GM20000 (cell line): ENCODE measurements at places on chromosomes 13 and 19.

DNA sequence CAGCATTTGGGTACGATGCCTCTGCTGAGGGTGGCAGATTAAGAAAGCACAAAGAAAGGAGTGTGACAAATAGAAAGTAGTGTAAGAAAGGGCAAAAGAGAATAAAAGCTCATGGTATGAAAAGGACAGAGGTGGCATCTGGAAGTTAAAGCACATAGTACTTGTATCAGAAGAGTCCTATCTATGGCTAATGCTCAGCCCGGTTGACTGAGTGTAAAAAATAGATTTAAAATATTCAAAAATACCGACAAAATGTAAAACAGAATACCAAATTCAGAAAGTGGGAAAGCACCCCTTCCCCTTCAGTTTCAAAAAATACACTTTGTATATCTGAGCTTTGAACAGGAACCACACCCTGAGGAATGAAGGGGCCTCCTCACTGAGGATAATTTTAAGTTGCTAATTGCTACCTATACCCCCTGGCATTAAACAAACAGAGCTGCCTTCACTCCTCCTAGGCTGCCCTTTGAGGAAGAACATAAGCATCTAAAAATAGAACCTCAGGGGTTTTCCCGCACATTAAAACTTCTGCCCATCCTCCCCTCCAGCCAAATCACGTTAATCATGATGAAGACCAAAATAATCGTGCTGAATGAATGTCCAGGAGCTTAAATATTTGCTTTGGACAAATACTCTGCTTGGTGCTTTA, 43.3 kb downstream of the DLEU7 start:
- no peak for DNase-seq

- no peak for DNase-seq
Observed at GRCh38 chr13:40961214-40961613, 57.9 kb downstream of the ELF1 start.

DNA sequence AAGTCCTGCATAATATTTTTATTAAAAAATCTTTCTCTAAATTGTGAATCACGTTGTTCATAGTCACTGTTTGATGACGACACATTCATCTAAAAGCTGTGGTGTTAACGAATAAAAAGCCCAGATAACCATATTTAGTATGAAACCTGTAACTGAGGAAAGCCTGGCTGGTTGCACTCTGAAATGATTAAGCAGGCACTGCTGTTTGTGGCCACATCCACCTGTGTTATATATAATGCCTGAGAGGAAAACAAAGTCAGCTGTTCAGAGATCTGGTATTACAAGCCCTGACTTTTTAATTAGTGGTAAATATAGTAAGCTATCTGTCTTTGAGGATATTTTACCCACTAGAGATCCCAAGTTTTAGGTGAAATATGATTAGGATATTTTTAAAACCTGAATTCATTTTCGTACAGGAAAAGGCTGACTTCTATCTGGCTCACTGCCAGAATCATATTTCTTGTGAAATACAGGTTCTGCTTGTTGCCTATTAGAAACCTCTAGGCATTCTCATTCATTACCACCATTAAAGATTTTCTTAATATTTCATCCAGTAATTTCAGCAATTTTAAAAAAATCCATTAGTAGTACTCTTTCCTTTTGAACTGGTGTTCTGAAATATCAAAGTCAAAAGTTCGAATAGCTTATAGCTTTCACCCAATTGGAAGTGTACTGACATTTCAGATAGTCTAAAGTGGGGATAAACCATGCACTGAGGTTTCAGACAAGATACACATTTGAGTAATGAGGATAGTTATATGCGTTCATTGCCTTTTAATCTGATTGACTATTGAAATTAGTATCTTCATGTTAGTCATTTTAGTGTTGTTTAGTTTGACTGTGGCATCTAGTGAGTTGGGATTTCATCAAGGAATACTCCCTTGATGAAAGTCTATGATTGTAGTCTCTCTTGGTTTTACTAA, 79.7 kb downstream of the LMO7 start:
- DNase-seq: peak; percentile 38

GRCh38 chr19:6958791-6959190, 62.4 kb downstream of the MBD3L2B start:
- DNase-seq: no peak

DNA sequence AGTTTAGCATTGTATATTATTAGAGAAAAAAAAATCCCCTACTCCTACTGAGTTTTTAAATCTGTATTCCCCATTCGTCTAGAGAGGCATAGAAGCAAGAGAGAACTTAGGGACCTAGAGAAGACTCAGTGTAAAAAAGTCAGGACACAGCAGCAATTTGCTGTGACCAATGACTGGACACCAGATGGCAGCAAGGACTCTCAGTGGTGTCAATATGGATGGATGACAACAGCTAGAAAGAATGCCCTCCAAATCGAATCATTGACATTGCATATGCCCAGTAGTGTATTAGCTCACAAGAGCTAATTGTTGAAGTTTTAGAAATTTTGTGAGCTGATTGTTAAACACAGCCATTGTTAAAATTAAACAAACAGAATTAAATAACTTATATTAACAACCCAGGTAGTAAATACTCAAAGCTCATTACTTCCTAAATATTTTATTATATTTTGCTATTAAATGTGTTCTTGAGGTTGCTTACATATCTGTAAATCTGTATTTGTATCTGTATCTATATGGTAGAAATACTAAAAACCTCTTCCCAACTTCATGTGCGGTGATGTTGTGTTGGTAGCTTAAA, 43.9 kb downstream of the SIAH3 start:
- peak; percentile 56 for DNase-seq

DNA sequence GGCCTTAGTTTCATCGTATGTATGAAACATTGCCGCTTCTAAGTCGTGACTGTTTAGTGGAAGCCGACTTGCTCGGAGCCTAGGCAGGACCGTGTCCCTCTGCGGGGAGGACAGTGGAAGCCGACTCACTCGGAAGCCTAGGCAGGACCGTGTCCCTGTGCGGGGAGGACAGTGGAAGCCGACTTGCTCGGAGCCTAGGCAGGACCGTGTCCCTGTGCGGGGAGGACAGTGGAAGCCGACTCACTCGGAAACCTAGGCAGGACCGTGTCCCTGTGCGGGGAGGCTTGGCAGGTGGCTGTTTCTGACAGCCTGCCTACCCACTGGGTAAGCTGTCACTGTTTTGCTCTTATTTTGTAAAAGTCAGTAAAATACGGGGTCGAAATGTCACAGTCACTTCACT, 20.4 kb upstream of the DCUN1D2 start:
- DNase-seq: no peak

- DNase-seq: no peak
Observed at GRCh38 chr13:24192057-24192810, 31.7 kb downstream of the SPATA13 start.

DNA sequence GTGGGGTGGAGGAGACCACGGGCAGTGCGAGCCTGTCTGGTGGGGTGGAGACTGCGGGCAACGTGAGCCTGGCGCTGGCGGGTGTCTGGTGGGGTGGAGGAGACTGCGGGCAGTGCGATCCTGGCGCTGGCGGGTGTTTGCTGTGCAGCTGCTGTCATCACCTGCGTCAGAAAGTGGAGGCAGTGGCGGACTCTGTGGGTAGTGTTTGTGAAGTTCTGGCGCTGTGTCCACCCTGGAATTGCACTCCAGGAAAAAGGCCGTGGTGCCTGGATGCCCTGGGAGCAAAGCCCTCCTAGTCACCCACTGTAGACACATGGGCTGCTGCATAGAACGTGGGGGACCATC, 6.2 kb downstream of the TEX29 start:
- DNase-seq: no peak

- no peak for DNase-seq
Observed at GRCh38 chr19:934197-934840, 8.5 kb downstream of the ARID3A start.

DNA sequence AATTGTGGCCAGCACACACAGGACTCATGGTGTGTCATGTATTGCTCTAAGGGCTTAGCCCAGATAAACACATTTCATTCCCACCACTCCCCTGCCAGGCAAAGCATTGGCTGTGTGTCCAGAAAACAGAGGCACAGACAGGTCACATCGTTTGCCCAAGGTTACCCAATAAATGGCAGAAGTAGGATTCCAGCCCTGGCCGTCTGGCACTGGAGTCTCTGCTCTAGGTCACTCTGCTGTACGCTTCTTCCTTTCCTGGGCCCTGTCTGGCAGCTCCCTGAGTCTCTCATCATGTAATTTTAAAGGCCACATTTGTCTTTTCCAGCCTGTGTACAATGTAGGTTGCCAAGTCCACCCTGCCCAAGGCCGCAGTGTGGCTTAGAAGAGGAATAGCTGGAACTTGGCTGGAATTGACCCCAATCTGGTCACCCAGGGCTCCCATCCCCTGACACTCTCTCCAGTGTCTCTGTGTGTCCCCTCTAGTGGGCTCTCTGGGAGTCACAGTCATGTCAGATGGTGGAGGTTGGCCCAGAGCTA, 264.5 kb upstream of the TSHZ3 start:
- DNase-seq: no peak
